ENCODE measurements at places on chromosomes 7 and 10. TPM values are rescaled to one million over a fixed set of nuclear protein-coding genes. Genes with fewer than 3 reads are reported as not detected.

DNA sequence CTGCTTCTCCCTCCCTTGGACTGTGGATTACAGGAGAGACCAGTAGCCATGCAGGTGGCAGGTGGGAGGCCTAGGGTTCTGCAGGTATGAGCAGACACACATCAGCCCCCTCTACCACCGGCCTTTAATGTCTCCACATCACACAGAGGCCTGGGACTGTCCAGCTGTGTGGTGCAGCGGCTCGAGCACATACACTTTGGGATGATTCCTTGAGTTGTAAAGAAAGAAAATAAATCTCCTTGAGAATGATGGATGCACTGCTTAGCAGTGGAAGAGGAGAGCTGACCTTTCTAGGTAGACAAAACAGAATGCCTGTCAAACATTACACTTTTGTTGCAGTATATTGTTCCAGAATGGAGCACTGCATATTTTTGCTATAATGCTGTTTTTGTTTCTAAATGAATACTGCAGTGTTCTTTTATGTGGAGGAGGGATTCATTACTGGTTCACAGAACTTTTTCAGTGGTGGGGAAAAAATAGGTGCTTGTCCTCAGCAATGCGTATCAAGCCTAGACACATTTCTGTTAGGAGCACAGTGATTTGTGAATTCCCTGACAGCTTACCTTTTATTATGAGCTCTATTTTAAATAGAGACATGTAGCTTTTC is 66.0 kb downstream of the PTPRE start:
- DNase-seq, result no peak

DNA sequence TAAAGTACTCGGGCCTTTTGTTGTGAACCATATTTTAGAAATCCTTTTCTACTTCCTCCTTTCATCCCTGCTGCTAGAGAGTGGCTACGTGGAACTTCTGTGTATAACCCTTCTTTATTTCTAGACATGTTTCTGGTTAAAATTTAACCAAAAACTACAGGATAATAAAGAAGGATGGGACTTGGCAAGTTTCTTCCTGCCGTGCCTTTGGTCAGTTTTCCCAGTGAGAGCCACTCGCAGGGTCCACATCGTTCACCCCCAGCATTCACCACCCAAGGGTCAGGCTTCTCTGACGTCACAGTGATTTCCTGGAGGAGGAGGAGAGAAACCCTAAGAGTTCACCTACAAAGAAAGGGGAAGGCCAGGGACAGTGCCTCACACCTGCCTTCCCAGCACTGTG is 45.4 kb downstream of the NKX6-2 start:
- DNase-seq, result no peak

- DNase-seq, result no peak
Observed at GRCh38 chr7:3561932-3562331, 260.9 kb downstream of the SDK1 start.

GRCh38 chr7:131948434-131949053 is 392.1 kb upstream of the PODXL start:
- DNase-seq, result no peak

GRCh38 chr7:100793806-100794660 is 33.3 kb downstream of the EPHB4 start:
- DNase-seq, result no peak

Gene SPDYE16
- 0.16 TPM for total RNA-seq

GRCh38 chr10:69292459-69292858 is 14.2 kb downstream of the HK1 start:
- no peak for DNase-seq

Gene ADRA2A
- 1.5 TPM for total RNA-seq

DNA sequence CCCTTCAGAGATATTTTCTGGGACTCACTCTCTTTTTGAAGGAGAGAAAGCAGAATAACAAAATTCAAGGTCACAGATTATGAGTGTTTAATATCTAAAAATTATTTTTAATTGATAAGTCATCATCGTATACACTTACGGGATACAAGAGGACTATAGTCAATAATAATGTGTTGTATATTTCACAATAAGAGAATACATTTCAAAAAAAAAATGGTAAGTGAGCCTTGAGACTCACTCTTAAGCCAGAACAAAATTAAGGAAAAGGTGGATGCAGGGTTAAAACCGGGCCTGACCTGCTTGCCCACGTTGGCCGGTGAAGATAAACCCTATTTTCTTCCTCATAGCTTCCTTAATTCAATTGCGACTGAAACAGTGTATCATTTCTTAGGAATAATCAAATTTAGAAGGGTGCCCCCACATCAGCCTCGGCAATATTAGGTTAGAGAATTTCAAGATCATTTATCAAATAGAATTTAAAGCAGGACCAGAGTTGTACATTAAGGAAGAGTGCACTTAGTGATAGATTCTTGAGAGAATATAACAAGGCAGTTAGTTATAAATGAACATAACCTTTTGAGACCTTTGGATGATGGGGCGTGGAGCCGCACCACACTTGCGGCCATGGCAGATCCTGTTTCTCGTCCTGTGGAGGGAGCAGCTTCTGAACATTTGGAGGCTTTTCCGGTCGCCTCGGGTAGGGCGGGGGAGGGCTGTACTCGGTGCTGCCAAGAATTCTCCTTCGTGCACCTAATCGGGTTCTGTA is 321.8 kb downstream of the PAXIP1 start:
- DNase-seq, result no peak

DNA sequence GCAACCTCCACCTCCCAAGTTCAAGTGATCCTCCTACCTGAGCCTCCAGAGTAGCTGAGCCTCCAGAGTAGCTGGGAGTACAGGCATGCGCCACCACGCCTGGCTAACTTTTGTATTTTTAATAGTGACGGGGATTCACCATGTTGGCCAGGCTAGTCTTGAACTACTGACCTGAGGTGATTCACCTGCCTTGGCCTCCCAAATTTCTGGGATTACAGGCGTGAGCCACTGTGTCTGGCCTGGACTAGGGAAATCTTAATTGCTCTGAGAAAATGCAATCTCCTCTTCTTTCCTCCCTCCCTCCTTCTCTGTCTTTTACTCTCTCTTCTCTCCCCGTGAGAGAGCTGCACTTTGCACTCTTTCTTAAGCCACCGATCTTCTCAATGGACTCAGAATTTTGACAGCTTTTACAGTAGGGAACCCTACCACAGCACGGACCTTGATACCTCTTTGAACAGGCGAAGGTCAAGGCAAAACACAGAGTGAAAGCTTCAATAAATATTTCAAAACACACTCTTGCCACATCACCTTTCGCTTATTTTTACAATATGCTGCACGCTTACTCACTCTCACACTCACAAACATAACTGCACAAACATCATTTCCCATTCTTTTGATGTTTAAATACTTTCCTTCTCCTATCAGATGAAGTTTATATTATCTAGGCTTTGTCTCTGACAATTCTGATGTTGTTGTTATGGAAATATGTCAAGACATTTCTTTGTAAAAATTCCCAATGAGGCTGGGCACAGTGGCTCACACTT is 173.4 kb upstream of the NRP1 start:
- DNase-seq, result no peak

Gene PIP
- total RNA-seq, result not detected

Measured in sigmoid colon (tissue), 7 donors.